ENCODE measurements at places on chromosomes 3 and 15.

DNA sequence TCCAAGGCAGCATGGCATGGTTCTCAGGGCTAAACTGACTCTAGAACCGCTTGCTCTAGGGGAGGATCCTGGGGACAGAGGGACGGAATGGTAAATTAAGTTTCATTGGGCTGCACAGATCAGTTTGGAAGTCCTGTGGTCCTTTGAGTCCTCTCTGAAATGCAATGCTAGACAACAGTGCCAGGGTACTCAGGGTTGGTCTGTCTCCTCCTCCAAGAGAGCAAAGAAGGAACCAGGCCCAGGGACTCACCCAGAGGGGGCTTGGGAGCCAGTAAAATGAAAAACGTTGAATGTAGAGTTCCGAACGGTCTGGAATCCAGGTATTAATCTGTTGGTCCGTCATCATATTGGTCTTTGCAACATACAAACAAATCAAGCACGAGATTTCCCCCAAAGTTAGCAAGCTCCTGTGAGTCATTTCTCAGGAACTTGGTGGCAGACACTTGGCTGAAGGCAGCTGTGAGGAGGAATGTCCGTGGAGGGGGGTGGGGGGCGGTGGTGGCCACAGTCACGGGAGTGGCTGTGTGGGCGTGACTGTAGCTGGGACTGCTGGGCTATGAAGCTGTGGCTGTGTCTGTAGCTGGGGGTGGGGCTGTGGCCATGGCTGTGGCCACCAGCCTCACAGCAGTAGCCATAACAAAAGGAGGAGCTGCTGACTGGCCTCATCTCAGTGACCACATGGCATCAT lies 361.0 kb downstream of the SHQ1 start:
- DNase-seq: no peak

DNA sequence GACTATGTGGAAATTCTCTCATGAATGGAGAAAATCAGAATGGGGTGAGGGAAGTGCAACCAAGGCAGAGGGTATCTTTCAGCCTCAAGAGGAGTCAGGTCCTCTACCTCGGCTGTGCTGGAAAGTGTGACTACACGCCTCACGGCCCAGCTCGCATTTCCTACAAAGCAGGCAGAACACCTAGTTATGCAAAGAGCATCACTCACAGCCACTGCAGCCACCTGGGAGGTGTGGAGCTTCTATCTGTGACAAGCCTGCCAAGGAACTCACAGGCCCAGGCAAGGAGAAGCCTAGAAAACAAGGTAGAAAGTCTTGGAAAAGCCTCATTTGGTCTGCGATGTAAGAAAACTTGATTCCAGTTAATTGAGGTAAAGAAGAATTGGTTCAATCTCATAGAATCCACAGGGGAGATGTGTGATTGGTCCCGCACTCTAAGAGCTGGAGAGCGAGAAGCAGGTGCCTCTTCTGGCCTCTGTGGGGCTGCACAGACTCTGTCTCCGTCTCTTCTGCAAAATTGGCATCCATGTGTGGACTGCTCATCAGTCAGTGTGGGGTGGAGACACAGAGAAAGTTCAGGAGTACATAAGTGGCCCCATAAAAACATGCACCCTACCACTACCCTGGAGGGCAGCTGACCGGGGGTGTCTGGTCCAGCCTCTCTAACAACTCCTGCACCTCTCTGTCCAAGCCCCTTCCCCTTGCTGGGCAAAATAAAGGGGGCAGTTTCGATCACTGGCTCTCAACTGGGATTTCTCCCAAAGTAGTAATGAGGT lies 76.8 kb downstream of the TAMM41 start:
- no peak for DNase-seq

GRCh38 chr3:19539518-19540392 lies 391.4 kb downstream of the KCNH8 start:
- DNase-seq: no peak

DNA sequence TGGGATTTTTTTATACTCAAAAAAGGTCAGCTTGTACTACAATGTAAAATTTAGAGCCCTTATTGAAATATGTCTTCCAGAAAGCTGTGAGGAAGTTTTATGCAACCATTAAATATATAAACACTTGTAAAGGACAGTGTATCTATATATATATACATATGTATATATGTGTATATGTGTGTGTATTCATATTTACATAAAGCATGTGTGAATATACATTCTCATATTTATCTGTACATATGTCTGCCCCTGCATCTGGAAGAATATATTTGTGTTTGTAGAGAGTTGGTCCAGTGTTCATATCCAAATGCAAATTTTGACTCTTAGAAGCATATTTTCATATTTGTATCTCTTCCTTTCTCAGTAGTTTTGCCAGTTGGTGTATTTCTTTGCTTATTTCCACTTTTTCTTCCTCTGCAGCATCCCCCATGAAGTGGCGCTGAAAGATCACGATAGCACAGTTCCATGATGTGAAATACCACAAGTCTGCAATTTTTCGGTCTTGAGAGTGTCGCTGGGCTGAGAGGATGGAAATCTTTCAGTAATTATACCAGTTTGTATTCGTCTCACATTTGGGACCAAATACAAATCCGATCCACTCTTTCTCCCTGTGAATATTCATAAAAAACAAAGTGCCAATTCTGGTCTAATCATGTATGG lies 311.7 kb upstream of the DPH6 start:
- DNase-seq: no peak

DNA sequence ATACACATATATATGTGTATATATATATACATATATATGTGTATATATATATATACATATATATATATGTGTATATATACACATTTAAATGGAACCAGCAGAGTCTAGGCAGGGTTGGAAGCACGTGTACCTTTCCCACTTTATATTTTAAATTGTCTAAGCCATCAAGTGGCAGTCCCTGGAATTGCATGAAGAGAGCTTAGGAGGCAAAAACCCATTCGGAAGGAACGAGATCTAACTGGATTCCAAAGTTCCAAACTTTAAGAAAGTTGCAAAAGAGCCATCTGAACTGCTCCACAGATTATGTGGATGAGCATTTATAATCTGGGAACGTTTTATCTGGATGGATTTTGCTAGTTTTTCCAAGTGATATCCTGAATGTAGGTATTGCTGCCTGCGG lies 186.5 kb downstream of the FOXP1 start:
- no peak for DNase-seq

DNA sequence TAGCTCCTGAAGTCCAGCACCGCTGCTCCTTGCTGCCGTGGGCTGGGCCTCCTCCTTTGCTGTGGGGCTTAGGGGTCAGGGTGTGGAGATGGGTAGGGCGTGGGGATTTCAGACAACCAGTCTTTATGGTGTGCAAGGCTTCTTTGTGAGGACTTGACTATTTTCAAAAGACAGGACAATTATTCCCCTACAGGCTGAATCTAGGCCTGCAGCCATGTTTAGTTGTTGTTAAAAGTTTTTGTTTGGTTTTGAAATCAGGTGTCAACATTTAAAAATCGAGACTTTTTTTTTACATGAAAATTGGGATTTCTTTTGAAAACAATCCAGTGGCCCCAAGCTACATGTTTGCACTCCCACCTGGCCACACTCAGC lies 10.6 kb downstream of the RPL32 start:
- DNase-seq: no peak

GRCh38 chr3:77081240-77081661 lies 41.4 kb downstream of the ROBO2 start:
- no peak for DNase-seq

DNA sequence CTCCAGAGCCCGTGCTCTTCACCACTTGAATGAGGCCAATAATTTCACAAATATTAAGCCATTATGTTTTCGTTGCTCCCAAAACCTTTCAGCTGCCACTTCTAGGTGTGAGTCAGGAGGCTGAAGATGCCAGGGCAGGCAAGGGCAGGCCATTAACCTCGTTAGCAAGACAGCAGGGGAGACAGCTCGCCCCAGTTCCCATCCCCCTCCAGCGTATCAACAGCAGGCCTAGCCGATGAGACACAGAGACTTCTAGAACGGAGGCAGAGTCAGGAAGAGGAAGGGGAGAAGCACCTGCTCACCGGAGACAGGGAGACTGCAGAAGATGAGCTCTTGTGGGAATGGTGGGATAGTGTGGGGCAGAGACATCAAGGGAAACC lies 28.0 kb upstream of the PLA2G4E start:
- DNase-seq: no peak
